Muscle of leg (tissue), 16 donors: ENCODE measurements at places on chromosomes 4 and X. TPM values are rescaled to one million over a fixed set of nuclear protein-coding genes. Genes with fewer than 3 reads are reported as not detected.

Gene GPC3
- 271 TPM for total RNA-seq

Gene RBMX2
- 28.1 TPM for total RNA-seq

DNA sequence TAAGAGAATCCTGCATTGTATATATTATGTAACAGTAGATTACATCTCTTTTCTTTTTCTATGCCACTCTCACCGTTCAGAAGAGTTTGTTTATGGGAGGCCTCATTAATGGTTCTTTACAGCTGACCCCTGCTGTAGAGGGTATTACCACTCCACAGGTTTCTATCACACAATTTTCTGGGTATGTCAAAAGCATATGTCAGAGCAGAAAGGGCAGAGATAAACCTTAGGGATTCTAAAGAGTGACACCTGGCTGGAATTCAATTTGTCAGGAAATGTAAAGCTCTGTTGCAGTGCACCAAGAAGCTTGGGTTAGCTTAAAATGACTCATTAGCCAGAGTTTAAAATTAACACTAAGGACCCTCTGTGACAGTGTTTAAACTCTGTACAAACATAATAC is 658.7 kb downstream of the PCDH18 start:
- no peaks in the 10 kb centered on the region for H3K36me3 ChIP-seq
- H3K27ac ChIP-seq, result no peak overlapping the region
- no peaks in the 10 kb centered on the region for H3K27me3 ChIP-seq
- no peak overlapping the region for H3K4me3 ChIP-seq
- H3K4me1 ChIP-seq, result no peaks in the 10 kb centered on the region

- DNase-seq, result no peak
- no peak overlapping the region for H3K4me3 ChIP-seq
- H3K27ac ChIP-seq, result no peak overlapping the region
- no peaks in the 10 kb centered on the region for H3K36me3 ChIP-seq
- no peaks in the 10 kb centered on the region for H3K27me3 ChIP-seq
Measured at GRCh38 chrX:97936296-97936695, 1052.6 kb downstream of the RPA4 start.

DNA sequence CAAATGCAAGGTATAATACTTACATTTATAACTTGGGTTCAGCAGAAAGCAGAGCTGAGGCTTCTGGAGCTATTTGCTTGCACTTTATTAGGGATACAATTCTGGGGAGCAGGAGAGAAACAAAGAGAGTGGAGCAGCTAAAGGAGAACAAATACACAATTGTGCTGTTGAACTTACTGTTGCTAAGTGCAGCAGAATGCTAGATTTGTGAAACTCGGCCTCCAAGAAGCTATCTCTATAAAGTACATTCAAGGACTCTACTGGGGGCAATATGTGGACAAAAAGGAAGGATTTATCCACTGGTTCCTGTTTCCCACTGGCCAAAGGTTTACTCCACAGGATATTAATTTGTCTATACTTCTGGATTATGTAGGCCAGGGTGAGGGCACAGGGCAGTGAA is 86.8 kb downstream of the PPP1R2C start:
- H3K27ac ChIP-seq, result no peak overlapping the region
- no peak overlapping the region for H3K4me3 ChIP-seq
- H3K36me3 ChIP-seq, result no peaks in the 10 kb centered on the region
- H3K27me3 ChIP-seq, result peaks cover 10% of the 10 kb centered on the region
- no peaks in the 10 kb centered on the region for H3K4me1 ChIP-seq
- DNase-seq, result no peak

Gene ODAPH
- not detected for total RNA-seq
